ENCODE measurements at places on chromosomes 16 and 17.

- no peak for DNase-seq
Observed at GRCh38 chr17:14593956-14594355, 293.1 kb downstream of the HS3ST3B1 start.

- DNase-seq = no peak
Observed at GRCh38 chr16:73193464-73193863, 145.5 kb upstream of the ZFHX3 start.

GRCh38 chr17:33732116-33732515, 439.0 kb upstream of the ASIC2 start:
- DNase-seq = no peak

GRCh38 chr16:138049-138417, 440 bp downstream of the NPRL3 start:
- no peak for DNase-seq

- DNase-seq = no peak
Observed at GRCh38 chr16:69039333-69039941, 66.0 kb upstream of the HAS3 start.

GRCh38 chr16:8005096-8005860, 585.0 kb downstream of the TMEM114 start:
- no peak for DNase-seq

- no peak for DNase-seq
Observed at GRCh38 chr17:58250344-58251011, 12.1 kb downstream of the LPO start.

GRCh38 chr16:30557707-30557956, 542 bp downstream of the ZNF764 start:
- no peak for DNase-seq

- peak; percentile 89 for DNase-seq
Observed at GRCh38 chr16:3171855-3172593, 16.0 kb upstream of the OR1F1 start.

- no peak for DNase-seq
Observed at GRCh38 chr17:1997927-1998742, 27.0 kb downstream of the RTN4RL1 start.

DNA sequence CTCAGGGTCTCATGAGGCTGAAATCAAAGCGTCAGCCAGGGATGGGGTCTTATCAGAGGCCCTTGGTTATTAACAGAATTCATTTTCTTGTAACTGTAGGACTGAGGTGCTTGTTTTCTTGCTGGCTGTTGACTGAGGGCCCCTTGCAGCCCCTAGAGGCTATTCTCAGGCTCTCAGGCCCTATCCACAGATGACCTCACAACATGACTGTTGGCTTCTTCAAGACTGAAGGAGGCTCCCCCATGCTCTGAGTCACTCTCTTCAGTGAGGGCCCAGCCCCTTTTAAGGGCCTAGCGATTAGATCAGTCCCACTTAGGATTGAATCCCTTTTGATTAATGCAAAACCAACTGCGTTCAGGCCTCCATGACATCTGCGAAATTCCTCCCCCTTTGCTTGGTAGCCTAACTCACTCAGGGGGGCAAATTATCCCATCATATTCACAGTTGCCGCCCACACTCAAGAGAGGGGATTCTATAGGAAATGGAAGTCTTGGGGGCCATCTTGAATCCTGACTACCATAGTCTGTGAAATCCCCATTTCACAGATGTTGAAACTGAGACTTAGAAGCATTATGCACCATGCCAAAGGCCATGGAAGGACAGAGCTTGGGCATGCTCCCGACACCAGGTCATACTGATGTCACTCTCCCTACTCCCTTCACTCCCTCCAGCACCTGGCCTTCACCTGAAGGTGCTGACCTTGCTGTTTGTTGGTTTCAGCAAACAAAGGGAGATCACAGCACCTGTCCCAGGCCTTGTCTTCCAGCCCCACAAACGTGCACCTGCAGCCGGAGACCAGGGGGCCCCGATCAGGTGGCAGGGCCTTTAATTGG, 592.3 kb downstream of the MAF start:
- DNase-seq = peak; percentile 13

GRCh38 chr17:28078341-28079229, 36.1 kb downstream of the NLK start:
- DNase-seq = no peak

DNA sequence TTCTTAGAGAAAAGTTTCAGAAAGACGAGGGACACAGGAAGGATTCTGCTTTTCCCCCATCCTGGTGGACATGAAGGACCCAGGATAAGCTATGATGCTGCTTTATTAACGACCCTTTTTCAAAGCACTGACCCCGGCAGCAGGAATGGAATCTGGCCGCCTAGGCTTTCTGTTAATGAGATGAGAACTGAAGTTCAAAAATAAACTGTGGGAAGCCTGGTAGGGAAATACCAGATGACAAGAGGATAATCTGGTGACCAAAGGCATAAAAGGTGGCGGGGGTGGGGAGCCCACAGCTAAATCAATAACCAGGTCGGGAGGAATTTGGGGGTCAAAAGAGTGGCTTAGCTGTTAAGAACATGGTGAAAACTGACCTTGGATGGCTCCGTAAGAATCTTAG, 171.0 kb downstream of the XYLT1 start:
- DNase-seq = no peak
